ENCODE measurements at places on chromosomes 12 and 14. TPM values are rescaled to one million over a fixed set of nuclear protein-coding genes. Genes with fewer than 3 reads are reported as not detected.
A peak's percentile ranks its signal among the peaks of the same experiment; 100 is the strongest.

The RASAL1 gene
- total RNA-seq: 18.2 TPM

The DEPDC4 gene
- total RNA-seq: 5.0 TPM

GRCh38 chr12:69932154-69932553 is 107.1 kb downstream of the MYRFL start:
- H3K36me3 ChIP-seq: no peaks in the 10 kb centered on the region
- H3K4me1 ChIP-seq: no peaks in the 10 kb centered on the region
- no peak overlapping the region for H3K27ac ChIP-seq
- no peak overlapping the region for H3K4me3 ChIP-seq

GRCh38 chr14:64971491-64971942 is 619 bp downstream of the RAB15 start:
- H3K4me1 ChIP-seq: peaks cover 10% of the 10 kb centered on the region
- DNase-seq: no peak
- H3K36me3 ChIP-seq: no peaks in the 10 kb centered on the region
- H3K27ac ChIP-seq: no peak overlapping the region
- H3K4me3 ChIP-seq: peak overlapping the region; percentile 61

DNA sequence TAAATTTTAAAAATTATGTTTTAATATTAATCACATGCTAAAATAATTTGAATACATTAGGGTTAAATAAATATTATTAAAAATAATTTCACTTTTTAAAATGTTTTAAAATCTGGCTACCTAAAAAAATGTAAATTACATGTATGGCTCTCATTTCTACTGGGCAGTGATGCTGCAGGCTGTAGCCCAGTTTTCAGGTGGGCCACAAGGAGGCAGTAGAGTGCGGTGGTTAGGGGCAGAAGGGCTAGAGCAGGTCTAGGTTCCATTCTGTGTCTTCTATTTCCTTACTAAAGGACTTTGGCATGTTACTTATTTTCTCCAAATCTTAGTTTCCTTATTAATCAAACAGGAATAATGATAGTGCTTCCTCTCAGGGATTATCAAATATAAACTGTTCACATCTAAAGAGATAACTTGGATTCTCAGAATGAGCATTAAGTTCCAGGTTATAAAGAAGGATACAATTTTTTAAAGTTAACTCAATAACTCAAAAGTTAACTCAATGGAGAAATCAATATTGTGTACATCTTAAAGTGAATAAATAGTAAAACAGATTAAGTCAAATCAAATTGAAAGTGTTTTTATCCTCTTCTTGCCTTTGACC is 54.9 kb upstream of the OVCH1 start:
- peak; percentile 74 for DNase-seq
- no peak overlapping the region for H3K4me3 ChIP-seq
- H3K27ac ChIP-seq: peak overlapping the region; percentile 8
- H3K4me1 ChIP-seq: no peaks in the 10 kb centered on the region

The IFI27 gene
- total RNA-seq: 388 TPM

DNA sequence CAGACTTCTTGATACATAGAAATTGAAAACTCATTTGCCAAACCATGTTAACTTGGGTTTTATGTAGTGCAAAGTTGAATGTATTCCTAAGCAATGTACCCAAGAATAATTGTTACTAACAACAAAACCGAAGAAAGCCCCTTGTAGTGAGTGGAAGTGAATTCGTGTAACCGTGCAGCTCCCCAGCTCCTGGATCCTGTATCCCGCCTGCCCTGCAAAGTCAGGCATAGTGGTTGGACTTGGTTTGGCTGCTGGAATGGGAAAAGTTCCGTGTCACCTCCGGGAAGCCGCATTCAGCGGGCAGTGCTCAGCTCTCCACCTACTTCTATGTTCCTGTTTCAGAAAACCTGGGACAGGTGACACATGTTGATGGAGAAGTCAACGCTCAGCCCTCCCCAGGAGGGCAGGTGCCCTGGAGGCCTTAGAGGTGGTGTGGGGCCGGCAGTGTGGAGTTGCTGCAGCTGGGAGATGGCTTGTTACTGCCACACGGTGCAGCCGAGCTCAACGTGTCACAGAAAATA is 29.2 kb upstream of the C14orf180 start:
- no peak for DNase-seq
- H3K27me3 ChIP-seq: no peaks in the 10 kb centered on the region
- no peaks in the 10 kb centered on the region for H3K4me1 ChIP-seq
- H3K4me3 ChIP-seq: no peak overlapping the region
- no peak overlapping the region for H3K27ac ChIP-seq

- H3K36me3 ChIP-seq: no peaks in the 10 kb centered on the region
- no peaks in the 10 kb centered on the region for H3K27me3 ChIP-seq
- no peak overlapping the region for H3K27ac ChIP-seq
- no peak for DNase-seq
Measured at GRCh38 chr14:71532790-71533189, 399.4 kb upstream of the RGS6 start.

- no peak overlapping the region for H3K27ac ChIP-seq
- H3K4me3 ChIP-seq: no peak overlapping the region
- no peaks in the 10 kb centered on the region for H3K27me3 ChIP-seq
- H3K4me1 ChIP-seq: no peaks in the 10 kb centered on the region
- DNase-seq: no peak
- no peaks in the 10 kb centered on the region for H3K36me3 ChIP-seq
Measured at GRCh38 chr14:69956970-69957369, 77.8 kb downstream of the SMOC1 start.

DNA sequence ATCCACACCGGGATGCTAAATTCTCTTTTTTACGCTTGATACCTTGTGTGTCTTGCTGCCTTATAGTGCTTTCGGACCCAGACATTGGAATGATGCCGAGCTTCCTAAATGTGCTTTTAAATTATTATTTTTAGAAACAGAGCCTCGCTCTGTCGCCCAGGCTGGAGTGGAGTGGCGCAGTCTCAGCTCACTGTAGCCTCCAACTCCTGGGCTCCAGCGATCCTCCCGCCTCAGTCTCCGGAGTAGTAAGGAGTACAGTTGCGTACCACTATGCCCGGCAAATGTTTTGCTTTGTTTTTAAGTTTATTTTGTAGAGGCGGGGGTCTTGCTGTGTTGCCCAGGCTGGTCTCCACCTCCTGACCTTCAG is 489 bp upstream of the EML5 start:
- no peaks in the 10 kb centered on the region for H3K36me3 ChIP-seq
- peak; percentile 51 for DNase-seq
- H3K27ac ChIP-seq: peak overlapping the region; percentile 90
- no peaks in the 10 kb centered on the region for H3K27me3 ChIP-seq

DNA sequence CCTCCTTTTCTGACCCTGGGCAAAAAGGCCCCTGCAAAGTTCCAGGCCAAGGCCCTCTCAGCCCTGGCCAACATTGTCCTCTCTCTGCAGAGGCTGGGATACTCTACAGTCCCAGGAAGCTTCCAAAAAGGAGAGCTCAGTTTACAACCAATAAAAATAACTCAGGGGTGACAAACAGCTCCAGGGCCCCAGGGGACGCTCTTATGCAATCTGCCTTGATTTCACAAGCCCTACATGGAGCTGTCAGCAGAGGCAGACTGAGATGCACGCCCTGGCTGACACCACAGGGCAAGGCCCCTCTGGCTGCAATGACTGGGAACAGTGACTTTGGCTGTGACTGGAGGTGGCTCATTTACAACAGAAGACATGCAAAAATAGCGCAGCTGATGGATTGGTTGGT is 129.0 kb upstream of the MED13L start:
- no peak overlapping the region for H3K4me3 ChIP-seq
- no peak overlapping the region for H3K27ac ChIP-seq
- no peaks in the 10 kb centered on the region for H3K36me3 ChIP-seq
- no peaks in the 10 kb centered on the region for H3K27me3 ChIP-seq
- peak; percentile 78 for DNase-seq
- no peaks in the 10 kb centered on the region for H3K4me1 ChIP-seq

- no peak within 1 kb of the TSS for H3K27ac ChIP-seq
- no peaks in the 10 kb centered on the region for H3K36me3 ChIP-seq
- no peaks in the 10 kb centered on the region for H3K4me1 ChIP-seq
- DNase-seq: peak; percentile 60
Measured at GRCh38 chr14:70188659-70189455, at the start of gene SLC8A3. TSS of gene SLC8A3 (minus strand) at chr14:70188951. CDS start at chr14:70168422, 20,529 bp downstream.
